ENCODE measurements at places on chromosomes 12 and 14. TPM values are rescaled to one million over a fixed set of nuclear protein-coding genes. Genes with fewer than 3 reads are reported as not detected.

AQP2 gene
- total RNA-seq, result not detected

SPTB gene
- total RNA-seq, result 1.1 TPM

SOAT2 gene
- not detected for total RNA-seq

KRT2 gene
- total RNA-seq, result not detected

NXPH4 gene
- total RNA-seq, result 1.4 TPM

Data from omental fat pad (tissue), 4 donors.